ENCODE measurements at places on chromosomes 7 and 10. TPM values are rescaled to one million over a fixed set of nuclear protein-coding genes. Genes with fewer than 3 reads are reported as not detected.

DNA sequence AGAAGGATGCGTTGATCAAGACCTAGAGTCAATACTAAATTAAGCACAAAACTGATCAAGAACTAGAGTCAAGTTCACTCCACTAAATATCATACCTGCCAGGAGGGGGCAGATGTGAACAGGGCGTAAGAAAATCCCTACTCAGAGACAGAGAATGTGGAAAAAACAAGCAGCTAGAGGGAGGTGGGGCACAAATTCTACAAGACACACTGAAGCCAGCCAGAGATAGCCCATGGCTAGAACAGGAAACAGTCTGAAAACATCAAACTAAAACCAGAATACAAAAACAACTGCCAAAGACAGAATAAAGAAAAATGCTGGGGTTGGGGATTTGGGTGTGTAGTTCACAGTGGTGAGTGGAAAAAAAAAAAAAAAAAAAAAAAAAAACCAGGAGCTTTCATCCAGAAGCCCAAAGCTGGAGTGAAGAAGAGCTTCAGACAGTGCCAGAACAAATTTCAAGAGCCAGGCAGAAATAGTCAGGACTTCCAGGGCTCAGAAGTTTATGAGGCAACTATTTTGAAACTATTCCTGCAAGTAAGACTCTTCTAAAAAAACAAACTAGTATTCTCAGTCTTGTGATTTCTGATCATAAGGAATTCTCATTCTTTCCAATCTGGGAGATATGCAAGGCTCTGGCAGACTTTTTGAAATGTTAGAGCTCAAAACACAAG is 118.3 kb downstream of the CCDC71L start:
- peak; percentile 68 for DNase-seq

The CCL24 gene
- total RNA-seq: not detected

GRCh38 chr7:88637795-88638194 is 121.7 kb upstream of the ZNF804B start:
- DNase-seq: no peak

The CDC14C gene
- total RNA-seq: 0.06 TPM

- DNase-seq: no peak
Measured at GRCh38 chr7:81053623-81054022, 134.8 kb upstream of the SEMA3C start.

DNA sequence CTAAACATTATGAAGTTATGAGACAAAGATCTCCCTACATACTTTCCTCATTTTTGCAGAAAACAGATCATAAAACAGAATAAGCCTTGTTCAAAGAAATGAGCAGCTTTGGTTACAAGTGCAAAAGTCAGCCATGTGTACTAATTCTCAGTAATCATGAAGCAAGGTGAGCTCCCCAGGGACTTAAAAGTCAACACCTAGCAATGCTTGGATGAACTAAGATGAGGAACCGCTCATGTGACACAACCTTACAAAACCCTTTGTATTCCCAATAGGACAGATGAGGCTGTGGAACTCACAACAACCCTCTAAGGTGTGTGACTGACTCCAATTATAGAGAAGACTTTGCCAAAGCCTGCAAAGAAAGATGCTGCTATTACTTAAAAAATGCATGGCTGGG is 154.5 kb downstream of the SLC25A13 start:
- DNase-seq: peak; percentile 30

DNA sequence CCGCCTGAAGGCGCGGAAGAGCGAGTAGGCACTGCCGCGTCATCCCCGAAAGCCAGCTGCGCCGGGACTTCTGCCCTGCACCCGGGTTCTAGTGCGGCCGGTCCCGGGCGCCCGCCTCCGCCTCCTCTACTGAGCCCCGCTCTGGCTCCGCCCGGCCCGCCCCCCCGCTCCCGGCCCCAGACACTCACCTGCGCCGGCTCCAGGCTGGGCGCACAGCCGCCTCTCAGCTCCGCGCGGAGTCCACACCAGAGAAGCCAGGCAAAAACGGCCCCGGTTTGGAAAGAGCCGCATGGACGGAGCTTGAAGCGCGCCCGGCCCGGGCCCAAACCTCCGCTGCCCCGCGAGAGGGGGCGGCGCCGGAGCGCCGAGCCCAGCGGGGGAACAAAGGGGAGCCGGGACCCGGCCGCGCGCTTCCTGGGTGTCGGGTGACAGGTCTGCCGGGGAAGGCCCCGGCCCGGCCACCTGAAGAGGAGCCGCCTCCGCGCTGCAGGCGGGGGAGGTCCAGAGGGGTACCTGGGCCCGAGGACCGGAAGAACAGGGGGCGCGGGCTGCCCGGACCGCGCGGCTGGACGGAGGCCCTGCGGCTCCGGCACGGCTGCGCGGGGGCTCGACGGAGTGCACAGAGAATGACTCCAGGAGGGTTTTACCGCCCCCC is 168.2 kb downstream of the NRF1 start:
- DNase-seq: no peak

- no peak for DNase-seq
Measured at GRCh38 chr7:105298439-105298894, 90.3 kb downstream of the SRPK2 start.

DNA sequence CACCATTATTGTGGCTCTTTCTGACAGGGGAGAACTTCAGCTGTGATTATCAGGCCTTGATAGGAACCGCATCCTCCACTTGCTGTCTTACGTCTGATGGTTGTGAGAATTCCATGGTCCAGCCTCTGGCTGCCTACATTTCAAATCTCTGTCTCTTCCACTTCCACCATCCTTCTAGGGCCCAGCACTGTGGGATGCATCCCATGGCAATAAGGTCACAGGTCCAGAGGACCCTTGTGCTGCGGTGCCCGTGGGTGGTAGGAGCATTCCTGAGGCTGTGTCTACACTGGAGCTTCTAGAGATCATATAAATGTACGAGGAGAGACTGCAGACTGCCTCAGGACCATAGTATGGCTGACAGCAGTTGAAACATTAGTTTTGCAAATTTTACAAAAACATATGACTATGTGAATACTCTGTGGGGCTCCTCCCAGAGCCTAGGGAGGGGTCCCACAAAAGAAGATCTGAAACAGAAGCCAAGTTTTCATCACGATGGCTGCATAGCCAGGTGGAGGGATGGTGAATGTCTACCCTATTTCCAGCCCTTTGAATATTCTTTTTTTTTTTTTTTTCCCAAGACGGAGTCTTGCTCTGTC is 11.8 kb downstream of the CALML3 start:
- DNase-seq: no peak

The UBN2 gene
- total RNA-seq: 2.9 TPM

DNA sequence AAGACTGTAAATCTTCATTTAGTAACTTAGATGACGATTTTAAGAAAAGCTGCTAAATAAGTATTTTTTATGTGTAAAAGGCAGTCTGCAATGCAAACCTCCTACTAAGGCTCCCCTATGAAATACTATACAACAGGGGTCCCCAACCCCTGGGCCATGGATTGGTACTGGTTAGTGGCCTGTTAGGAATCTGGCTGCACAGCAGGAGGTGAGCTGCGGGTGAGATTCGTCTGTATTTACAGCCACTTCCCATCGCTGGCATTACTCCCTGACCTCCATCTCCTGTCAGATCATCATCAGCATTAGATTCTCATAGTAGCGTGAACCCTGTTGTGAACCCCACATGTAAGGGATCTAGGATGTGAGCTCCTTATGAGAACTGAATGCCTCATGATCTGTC is 580.4 kb downstream of the MAGI2 start:
- no peak for DNase-seq

GRCh38 chr10:80498833-80499741 is 38.6 kb upstream of the SH2D4B start:
- peak; percentile 95 for DNase-seq

DNA sequence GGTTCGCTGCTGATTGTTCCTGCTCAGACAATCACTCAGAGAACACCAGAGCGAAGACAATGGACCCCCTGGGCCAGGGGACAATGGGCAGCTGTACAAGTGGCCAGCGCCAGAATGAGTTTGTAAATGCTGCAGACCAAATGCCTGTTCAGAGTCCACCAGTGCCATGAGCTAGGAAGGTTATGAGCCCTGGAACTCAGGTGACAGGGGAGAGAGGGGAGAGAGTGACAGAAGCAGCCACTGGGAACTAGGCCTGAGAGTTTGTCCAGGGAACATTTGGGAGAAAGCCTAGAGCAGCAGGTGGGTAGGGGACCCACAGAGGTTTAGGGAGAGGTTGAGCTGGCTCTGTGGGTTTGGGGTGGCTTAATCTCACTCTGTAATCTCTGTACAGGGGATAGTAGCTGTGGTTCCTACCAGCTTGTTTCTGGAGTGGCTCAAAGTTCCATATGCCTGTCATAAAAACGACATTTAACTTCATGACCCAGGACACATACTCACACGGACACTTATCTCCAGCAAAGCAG is 60.4 kb downstream of the C10orf105 start:
- DNase-seq: no peak

DNA sequence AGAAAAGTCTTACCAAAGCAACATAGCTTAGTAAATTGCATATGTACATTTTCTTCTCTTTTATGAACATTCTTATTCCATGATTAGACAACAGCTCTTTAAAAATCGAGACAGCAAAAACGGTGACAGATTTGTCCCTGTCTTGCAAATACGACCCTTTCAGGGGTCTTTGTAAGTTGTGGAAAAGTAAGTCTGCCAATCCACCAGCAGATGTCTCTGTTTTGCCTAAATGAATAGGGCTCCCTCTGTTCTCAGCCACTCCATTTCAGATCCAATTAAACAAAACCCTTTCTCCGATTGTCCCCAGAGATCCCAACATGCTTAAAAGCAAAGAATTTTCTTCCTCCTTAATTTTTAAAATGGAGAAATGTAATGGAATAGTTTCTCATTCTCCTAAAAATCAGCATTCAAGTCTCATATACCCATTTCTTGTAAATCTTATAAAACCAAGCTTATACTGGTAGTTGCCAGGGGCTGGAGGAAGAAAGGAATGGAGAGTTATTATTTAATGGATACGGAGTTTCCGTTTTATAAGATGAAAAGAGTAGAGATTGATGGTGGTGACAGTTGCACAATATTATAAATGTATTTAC is 61.0 kb upstream of the NFE2L3 start:
- peak; percentile 31 for DNase-seq

The GFRA1 gene
- 42.7 TPM for total RNA-seq

- no peak for DNase-seq
Measured at GRCh38 chr10:95325863-95326262, 35.1 kb upstream of the PDLIM1 start.

The STEAP1B gene
- 0.17 TPM for total RNA-seq

GRCh38 chr7:128060018-128060417 is 28.8 kb upstream of the LRRC4 start:
- no peak for DNase-seq

- DNase-seq: no peak
Measured at GRCh38 chr10:63866747-63867140, 345.5 kb downstream of the REEP3 start.

DNA sequence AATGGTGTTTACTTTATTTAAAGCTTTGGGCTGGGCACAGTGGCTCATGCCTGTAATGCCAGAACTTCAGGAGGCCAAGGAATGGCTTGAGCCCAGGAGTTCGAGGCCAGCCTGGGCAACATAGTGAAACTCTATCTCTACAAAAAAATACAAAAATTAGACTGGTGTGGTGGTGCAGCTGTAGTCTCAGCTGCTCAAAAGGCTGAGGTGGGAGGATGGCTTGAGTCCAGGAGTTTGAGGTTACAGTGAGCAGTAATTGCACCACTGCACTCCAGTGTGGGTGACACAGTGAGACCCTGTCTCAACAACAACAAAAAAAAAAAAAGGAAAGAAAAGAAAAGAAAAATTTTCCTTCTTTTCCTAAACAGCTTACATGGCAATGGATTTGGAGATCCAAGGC is 22.0 kb downstream of the SLC16A9 start:
- no peak for DNase-seq

The RPEL1 gene
- total RNA-seq: 0.07 TPM

The SSC4D gene
- total RNA-seq: 1.2 TPM

DNA sequence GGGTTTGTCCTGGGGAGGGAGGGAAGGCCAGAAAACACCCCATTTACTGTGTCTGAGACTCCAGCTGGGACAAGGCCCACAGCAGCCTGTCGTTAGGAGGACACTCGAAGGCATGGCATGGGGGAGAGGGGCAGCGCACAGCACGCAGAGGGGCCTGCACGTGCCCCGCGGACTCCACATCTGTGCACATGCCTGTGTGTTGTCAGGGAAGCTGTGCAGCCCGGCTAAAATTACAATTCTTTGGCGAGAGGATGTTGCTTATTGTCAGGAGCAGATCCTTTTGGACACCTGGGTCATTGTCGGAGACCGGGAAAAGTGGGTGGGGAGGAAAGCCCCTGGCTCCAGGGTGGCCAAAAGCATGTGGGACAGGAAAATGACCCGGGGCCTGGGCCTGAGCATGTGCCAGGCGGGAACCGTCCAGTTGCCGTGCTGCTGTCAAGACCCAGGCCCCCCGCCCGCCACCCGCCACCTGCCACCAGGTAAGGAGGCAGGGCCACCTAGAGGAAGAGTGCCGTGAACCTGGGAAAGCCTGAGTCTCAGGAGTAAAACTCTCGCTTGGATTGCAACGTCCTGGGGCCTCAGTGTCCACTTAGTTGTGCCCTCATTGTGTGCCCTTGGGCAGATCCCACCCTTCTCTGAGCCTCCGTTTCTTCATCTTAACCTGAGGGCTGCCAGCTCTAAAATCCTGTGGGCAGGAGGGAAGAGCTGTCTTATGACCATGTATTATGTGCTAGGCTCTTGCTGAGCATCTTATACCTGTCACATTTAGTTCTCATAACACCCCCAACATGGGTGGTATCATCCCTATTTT is 7.2 kb downstream of the VSIR start:
- DNase-seq: no peak

The ADCK2 gene
- total RNA-seq: 32.3 TPM

The CYP3A7 gene
- total RNA-seq: 0.12 TPM

- no peak for DNase-seq
Measured at GRCh38 chr7:116588641-116589594, 64.1 kb downstream of the CAV1 start.

DNA sequence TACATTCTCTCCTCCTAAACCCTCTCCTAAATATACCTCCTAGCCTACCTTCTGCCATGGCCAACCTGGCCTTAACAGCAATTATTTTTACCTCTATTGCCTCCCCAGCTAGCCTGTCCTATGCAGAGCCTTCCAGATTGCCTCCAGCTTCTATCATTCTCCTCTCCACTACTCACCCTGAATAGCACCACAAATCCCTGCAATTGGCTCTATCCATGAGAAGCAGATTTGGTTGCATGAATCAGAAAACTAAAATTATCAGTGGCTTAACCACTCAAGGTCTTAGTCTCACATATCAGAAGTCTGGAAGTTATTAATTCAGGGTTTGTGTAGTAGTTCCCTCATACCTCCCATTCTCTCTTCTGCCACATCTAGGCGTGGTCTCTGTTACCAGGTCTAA is 120.3 kb upstream of the CACUL1 start:
- DNase-seq: no peak

DNA sequence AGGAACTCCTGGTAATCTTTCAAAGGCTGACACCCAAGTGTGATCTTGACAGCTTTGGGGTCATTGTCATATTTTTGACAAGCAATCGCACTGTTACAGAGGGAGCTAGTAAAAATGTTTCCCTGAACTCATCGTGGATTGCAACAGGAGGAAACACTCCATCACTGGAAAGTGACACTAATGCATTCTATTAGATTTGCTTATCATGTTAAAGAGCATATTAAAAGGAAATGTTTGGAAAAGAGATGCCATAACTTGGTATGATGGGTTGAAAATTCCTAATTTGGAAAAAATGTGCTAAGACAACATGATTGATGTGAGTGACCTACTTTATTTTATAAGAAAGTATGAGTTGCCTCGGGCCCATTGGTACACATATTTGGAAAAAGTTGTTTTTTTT is 22.7 kb upstream of the EMX2 start:
- no peak for DNase-seq

The SKIDA1 gene
- 0.52 TPM for total RNA-seq
